ENCODE measurements at places on chromosomes 1 and 21. TPM values are rescaled to one million over a fixed set of nuclear protein-coding genes. Genes with fewer than 3 reads are reported as not detected.

The OR2T1 gene
- total RNA-seq, result not detected

DNA sequence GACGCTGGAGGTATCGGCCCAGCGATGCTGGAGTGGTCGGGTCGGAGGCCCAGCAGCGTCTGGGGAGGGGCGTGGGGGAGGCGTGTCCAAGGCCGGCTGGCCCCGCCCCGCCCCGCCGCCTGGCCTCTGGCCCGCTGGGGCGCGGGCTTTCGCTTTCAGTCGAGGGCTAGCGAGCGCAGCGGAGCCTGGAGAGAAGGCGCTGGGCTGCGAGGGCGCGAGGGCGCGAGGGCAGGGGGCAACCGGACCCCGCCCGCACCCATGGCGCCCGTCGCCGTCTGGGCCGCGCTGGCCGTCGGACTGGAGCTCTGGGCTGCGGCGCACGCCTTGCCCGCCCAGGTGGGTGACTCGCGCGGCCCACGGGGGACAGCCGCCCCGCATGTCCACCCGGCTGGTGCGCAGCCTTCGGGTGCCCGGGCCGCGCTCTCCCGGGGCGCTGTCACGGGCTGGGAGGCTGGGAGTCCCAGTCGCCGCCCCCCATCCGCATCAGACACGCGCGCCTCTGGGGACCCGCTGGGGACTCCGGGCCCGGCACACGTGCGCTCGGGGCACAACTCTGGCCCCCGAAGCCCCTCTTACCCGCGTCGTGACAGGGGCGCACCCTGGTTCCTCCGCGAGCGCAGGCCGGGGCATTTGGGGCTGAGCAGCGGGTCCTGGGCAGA is at the start of gene TNFRSF1B:
TSS of gene TNFRSF1B (plus strand) at position 158 of the 659 bp plus-strand sequence. CDS start at position 259, 101 bp downstream.
- H3K36me3 ChIP-seq, result no peaks in the 10 kb centered on the region
- no peak within 1 kb of the TSS for H3K27ac ChIP-seq
- peak within 1 kb of the TSS; percentile 45 for H3K4me3 ChIP-seq
- H3K4me1 ChIP-seq, result no peaks in the 10 kb centered on the region
- DNase-seq, result no peak

DNA sequence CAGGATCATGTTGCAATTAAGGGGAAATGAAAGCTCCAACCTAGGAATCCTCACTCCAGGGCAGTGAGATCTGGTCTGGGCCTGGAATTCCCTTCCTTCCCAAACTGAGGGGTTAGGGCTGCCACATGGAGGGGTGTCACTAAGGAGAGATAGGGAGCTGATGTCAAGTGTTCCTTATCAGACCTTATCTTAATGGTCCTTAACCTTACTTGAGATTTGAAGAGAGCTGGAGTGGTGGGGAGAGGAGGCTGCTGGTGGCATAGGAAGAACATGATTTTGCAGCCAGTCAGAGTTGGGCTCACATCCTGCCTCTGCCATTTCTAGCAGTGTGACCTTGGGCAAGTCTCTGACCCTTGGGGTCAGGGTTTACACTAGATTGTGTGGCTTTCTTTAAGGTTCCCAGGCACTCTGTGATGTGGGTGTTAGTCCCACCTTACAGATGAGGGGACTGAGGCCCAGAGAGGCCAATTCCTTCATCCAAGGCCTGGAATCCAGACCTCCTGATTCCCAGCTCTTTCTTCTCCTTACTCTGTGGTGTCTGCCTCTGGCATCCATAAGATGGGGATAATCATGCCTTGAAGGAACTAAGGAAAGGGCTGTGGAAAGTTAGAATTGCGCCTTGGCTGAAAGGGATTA is 56.3 kb upstream of the SYNC start:
- no peak overlapping the region for H3K27ac ChIP-seq
- H3K36me3 ChIP-seq, result no peaks in the 10 kb centered on the region
- peaks cover 13% of the 10 kb centered on the region for H3K4me1 ChIP-seq
- H3K4me3 ChIP-seq, result no peak overlapping the region
- H3K27me3 ChIP-seq, result no peaks in the 10 kb centered on the region

The KIF14 gene
- 39.7 TPM for total RNA-seq

The BRDT gene
- not detected for total RNA-seq

DNA sequence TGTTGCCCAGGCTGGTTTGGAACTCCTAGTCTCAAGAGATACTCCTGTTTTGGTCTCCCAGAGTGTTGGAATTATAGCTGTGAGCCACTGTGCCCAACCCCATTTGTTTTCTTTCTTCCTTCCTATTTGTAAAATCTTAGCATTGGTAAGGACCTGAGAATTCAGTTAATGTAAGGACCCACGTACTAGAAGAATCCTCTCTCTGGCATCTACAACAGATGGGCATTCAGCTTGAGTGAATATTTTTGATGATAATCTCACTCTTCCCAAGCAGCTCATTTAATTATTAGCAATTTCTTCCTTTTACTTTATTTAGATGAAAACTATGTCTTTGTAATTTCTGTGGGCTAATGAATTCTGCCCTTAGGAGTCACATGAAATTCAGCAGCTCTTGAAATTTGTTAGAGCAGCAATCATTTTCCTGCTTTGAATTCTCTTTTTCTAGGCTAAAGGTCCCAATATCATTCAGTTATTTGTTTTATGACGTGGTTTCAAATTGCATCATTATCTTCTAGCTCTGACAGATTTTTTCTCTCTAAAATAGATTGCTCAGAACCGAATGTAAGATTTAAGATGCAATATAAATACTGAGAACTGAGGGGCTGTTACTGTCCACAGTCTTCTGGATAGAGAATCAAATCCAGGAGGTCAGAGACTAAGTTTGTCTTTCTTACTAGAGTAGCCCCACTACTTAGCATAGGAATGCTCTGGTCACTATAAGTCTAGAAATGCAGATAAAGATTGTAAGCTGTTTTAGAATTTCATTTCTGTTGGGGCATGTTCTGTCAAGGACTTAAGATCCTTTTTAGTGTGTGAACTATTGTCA is 59.4 kb downstream of the EPB41 start:
- no peaks in the 10 kb centered on the region for H3K36me3 ChIP-seq
- no peak for DNase-seq
- peaks cover 37% of the 10 kb centered on the region for H3K4me1 ChIP-seq
- peak overlapping the region; percentile 80 for H3K27ac ChIP-seq
- H3K27me3 ChIP-seq, result no peaks in the 10 kb centered on the region

DNA sequence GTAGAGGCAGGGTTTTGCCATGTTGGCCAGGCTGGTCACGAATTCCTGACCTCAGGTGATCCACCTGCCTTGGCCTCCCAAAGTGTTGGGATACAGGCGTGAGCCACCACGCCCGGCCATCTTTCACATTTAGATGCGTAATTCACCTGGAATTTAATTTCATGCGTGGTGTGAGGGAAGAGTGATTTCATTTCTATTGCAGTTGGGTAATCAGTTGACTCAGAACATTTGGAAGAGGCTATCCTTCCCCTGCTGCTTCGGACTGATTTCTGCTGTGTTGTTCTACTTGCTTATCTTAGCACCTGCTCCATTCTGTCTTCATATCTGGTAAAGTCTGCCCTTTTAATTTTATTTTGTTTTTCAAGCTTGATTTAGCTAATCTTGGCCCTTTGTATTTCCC is 19.1 kb downstream of the DIP2A start:
- H3K27me3 ChIP-seq, result no peaks in the 10 kb centered on the region
- no peak overlapping the region for H3K27ac ChIP-seq
- peaks cover 3% of the 10 kb centered on the region for H3K36me3 ChIP-seq
- H3K4me3 ChIP-seq, result no peak overlapping the region
- DNase-seq, result no peak

GRCh38 chr1:26961826-26962225 is 1.6 kb upstream of the KDF1 start:
- peaks cover 53% of the 10 kb centered on the region for H3K27me3 ChIP-seq
- peak; percentile 33 for DNase-seq
- H3K36me3 ChIP-seq, result no peaks in the 10 kb centered on the region

GRCh38 chr21:34668803-34669148 is at the start of gene CLIC6:
Gene CLIC6 (plus strand): TSS chr21:34668994. CDS start chr21:34669389, 395 bp downstream.
- DNase-seq, result no peak
- H3K27me3 ChIP-seq, result peaks cover 96% of the 10 kb centered on the region
- no peaks in the 10 kb centered on the region for H3K4me1 ChIP-seq
- H3K27ac ChIP-seq, result no peak within 1 kb of the TSS
- no peaks in the 10 kb centered on the region for H3K36me3 ChIP-seq
- H3K4me3 ChIP-seq, result peak within 1 kb of the TSS; percentile 31

The SLFNL1 gene
- total RNA-seq, result 0.39 TPM

The CGN gene
- 2.6 TPM for total RNA-seq

The SHISA4 gene
- 2.6 TPM for total RNA-seq

The WNT2B gene
- 0.52 TPM for total RNA-seq

The NOS1AP gene
- 24.7 TPM for total RNA-seq

DNA sequence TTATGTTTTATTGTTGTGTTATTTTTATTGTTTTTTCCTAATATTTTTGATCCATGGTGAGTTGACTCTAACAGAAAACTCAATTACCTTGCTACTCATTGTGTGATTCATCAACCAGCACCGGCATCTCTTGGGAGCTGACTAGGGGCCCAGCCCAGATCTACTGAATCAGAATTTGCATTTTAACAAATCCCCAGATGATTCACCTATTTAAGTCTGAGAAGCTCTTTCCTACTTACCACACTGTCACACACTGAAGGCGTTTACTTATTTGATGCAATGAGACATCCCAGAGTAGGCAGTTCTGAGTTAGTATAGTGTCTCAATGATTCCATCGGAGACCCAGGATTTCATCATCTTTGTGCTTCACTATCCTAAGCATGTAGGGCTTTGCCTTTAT is 416.6 kb downstream of the RWDD3 start:
- DNase-seq, result peak; percentile 17
- H3K27ac ChIP-seq, result no peak overlapping the region
- no peaks in the 10 kb centered on the region for H3K36me3 ChIP-seq
- no peak overlapping the region for H3K4me3 ChIP-seq

The C1orf21 gene
- 34.3 TPM for total RNA-seq

- H3K27ac ChIP-seq, result no peak overlapping the region
- no peaks in the 10 kb centered on the region for H3K36me3 ChIP-seq
- no peak for DNase-seq
- H3K4me3 ChIP-seq, result no peak overlapping the region
Measured at GRCh38 chr1:2176615-2177014, 18.0 kb downstream of the FAAP20 start.

The PFKFB2 gene
- 7.6 TPM for total RNA-seq

GRCh38 chr1:24236789-24237371 is 49.8 kb upstream of the IFNLR1 start:
- no peaks in the 10 kb centered on the region for H3K27me3 ChIP-seq
- H3K36me3 ChIP-seq, result no peaks in the 10 kb centered on the region
- H3K4me3 ChIP-seq, result no peak overlapping the region
- H3K4me1 ChIP-seq, result no peaks in the 10 kb centered on the region
- no peak overlapping the region for H3K27ac ChIP-seq

DNA sequence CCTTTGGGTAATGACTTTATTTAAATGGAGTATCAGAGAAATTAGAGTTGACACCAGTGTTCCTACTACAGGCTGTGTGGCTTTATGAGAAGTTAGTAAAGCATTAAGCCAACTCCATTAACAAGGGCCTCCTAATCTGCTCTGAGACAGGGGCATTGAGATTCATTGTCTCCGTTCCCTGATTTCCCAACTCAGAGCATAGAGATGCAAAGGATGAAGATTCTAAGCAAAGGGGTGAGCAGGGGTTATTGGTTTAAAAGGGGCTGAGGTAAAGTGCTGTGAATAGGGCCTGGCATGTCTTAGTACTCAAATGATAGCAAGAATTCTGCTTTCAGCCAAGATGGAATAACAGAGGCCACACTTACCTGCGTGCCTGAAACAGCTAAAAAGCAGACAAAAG is 428.4 kb downstream of the PTPRU start:
- no peak for DNase-seq
- H3K27ac ChIP-seq, result no peak overlapping the region
- no peaks in the 10 kb centered on the region for H3K36me3 ChIP-seq
- H3K27me3 ChIP-seq, result peaks cover 54% of the 10 kb centered on the region

DNA sequence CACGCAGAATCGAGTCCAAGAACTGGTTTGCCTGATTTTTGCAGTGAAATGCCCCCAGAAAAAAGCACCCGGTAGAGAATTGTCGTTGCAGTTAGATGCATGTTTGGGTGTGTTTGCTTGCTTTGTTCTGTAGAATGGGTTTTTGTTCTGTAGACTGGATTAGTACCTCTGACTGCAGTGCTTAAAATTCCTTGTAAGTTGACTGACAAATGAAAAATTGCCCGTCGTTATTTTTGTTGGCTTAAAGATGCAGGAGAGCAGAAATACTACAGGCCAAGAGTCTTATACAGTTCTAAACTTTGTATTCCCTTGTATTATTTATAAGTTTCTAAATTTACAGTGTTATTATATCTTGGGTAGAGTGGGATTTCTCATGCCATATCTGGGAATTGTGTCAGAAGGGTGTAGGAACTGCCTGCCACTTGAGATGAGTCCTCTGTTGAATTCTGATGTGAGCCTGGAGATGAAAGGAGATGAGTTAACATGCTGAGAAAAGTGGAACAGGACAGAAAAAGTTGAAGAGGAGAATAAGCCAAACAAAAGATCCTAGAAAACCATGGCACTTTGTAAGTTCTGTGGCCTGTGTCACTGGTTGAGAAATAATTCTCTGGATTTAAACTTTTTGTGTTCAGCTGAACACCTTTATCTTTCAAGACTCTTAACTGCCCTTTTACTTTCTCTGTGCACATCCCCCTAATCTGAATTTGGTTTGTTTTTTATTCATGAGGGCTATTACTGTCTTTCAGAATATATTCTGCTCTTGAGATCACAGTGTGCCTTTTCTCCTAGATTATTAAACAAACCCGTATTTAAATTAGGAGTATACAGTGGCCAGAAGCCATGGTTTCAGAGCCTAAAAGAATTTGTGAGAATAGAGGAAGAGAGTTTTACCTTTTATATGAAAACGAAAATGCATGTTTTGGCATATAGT is 1.4 kb downstream of the DESI2 start:
- DNase-seq, result peak; percentile 11
- no peaks in the 10 kb centered on the region for H3K27me3 ChIP-seq
- peaks cover 10% of the 10 kb centered on the region for H3K36me3 ChIP-seq
- H3K4me3 ChIP-seq, result peak overlapping the region; percentile 91

- no peak overlapping the region for H3K4me3 ChIP-seq
- no peak for DNase-seq
- H3K27ac ChIP-seq, result no peak overlapping the region
- H3K36me3 ChIP-seq, result peaks cover 11% of the 10 kb centered on the region
Measured at GRCh38 chr1:183954496-183954895, 83.0 kb downstream of the COLGALT2 start.

The CADM3 gene
- total RNA-seq, result not detected

The MAP3K21 gene
- total RNA-seq, result 0.98 TPM

DNA sequence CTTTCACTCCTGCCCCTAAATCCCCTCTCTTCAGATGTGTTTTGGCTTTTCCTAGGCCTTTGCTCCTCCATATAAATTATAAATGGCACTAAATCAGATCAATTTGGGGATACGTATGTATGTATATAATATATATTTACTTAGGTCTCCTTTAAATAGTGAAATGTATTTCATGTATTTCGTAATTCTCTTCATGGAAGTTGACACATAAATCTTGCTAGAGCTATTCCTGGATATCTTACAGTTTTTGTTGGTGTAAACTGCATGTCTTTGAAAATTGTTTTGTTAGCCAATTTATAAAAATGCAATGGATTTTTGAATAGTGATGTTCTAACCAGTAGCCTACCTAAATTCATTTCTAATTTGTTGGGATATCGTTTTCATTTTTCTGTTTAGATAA is 9.0 kb downstream of the RPF1 start:
- DNase-seq, result no peak
- H3K4me3 ChIP-seq, result no peak overlapping the region
- peaks cover 56% of the 10 kb centered on the region for H3K36me3 ChIP-seq
- no peaks in the 10 kb centered on the region for H3K4me1 ChIP-seq
- H3K27ac ChIP-seq, result no peak overlapping the region

All from A673 (cell line).